Fibroblast of skin of right quadriceps (primary cell): ENCODE measurements at places on chromosomes 3 and 15.
A peak's percentile ranks its signal among the peaks of the same experiment; 100 is the strongest.

- DNase-seq: no peak
Measured at GRCh38 chr15:85652457-85652856, 142.3 kb downstream of the KLHL25 start.

GRCh38 chr15:75666823-75667501 is 19.2 kb downstream of the SNX33 start:
- peak; percentile 99 for DNase-seq

DNA sequence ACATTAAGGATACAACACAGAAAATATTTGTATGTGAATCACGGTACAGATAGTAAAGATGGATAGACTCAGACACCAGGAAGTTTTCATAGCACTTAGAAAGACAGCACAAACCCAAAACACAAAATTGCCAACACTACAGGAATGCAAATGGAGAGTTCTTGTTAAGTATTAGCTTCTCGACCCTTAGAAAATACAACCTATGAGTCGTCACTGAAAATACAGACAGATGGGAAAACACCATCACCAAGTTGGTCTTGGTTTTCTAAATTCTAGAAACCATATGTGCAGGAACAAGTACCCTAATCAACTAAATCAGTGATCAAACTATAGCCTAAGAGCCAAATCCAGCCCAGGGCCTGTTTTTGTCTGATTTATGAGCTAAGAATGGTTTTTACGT is 50.7 kb downstream of the PEAK1 start:
- peak; percentile 35 for DNase-seq

DNA sequence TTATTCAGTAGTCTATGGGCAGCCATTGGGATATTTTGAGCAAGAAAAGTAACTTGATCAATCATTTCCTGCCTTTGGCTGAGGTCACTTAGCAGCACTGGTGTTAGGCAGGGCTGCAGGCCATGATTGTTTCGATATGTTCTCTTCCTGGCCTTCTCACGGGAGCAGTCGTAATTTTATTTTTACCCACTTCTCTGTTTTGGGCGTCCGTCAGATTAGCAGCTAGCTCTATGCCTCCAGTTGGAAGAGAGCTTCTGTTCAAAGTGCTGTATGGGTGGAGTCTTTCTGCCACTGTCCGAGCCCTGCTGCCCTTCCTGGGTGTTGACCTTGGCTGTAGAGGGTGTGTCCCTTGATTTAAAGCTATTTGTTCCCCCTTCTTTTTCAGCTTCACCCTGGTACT is 123.4 kb upstream of the ROPN1 start:
- DNase-seq: no peak

- DNase-seq: no peak
Measured at GRCh38 chr3:50591196-50591741, 20.3 kb downstream of the CISH start.

GRCh38 chr15:88804257-88804656 is 1.0 kb downstream of the ACAN start:
- no peak for DNase-seq

GRCh38 chr3:141308588-141309218 is 59.6 kb upstream of the ZBTB38 start:
- peak; percentile 50 for DNase-seq

- DNase-seq: no peak
Measured at GRCh38 chr3:187006864-187007630, 76.7 kb downstream of the ST6GAL1 start.

GRCh38 chr3:47197287-47197686 is 33.4 kb upstream of the SETD2 start:
- no peak for DNase-seq

- DNase-seq: peak; percentile 28
Measured at GRCh38 chr3:126959921-126960603, 22.9 kb upstream of the PLXNA1 start.

- no peak for DNase-seq
Measured at GRCh38 chr3:174792864-174793263, 66.3 kb upstream of the NAALADL2 start.

DNA sequence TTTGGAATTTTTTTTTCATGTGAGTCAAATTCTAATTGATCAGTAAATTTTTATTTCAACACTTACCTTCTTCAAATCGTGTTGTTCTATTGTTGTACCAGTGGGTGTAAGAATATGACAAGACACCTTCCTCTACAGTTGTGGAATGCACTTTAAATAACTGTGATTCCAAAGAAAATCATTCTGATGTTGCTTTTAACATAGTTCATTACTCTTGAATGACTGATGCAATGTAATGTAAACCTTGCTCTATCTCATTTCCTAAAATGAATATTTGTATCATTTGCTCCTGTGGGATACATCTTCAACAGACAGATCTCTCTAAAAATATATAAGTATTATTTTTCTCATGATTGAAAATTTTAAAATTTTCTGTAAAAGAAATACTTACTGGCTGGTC is 313.4 kb downstream of the RBMS3 start:
- peak; percentile 60 for DNase-seq

DNA sequence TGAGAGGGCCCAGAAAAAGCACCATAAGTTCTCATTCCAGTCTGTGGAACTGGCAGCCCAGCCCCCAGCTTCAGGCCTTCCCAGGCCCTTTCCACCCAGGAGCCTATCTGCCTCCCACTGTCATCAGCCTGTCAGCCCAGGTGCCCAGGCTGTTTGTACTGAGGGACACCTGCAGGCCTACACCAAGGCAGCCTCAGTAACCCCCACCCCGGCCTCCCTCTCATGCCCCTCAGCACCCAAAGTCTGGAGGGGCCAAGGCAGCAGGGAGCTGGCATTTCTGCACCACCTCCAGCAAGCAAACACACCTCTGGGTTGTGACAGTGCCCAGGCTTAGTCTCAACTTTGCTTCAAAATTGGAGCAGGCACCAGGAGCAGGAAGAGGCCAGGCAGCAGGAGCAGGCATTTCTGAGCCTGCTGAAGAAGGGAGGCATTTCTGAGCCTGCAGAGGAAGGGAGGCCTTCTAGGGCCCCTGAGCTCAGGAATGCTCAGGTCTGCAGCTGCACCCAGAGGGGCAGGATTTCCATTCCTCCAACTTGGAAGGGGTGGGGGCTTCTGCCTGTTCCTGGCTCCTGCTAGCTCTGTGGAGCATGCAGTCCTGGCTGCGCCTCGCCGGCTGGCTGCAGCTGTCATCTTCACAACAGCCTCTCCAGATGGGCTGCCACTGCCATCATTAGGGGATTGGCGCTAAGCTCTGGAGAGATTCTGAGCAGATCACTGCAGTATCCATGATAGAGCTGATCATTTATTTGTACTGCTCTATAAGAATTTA is 396.1 kb downstream of the UNC13C start:
- no peak for DNase-seq

- DNase-seq: peak; percentile 53
Measured at GRCh38 chr3:66483006-66483405, 17.8 kb downstream of the LRIG1 start.

DNA sequence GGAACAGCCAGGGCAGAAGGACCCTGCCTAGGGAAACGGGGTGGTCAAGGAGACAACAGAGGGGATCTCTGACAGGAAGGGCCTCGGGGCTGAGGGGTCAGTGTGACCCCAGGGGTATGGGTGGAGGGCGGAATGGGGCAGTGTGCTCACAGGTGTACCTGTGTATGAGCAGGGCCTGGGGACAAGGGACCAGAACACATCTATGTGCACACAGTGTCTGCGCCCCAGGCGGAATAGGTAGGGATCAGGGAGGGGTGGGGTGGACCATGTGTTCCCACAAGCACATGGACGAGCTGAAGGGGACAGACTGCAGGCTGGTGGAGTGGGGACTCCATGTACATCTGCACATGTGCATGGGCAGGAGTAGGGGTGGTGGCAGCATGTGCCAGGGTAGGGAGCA is 5.0 kb upstream of the TLR9 start:
- DNase-seq: no peak

GRCh38 chr15:77225646-77226045 is 154.7 kb upstream of the TSPAN3 start:
- DNase-seq: peak; percentile 24

GRCh38 chr3:47802734-47803479 is at the start of gene DHX30:
DHX30 (plus strand) TSS chr3:47803138; CDS start chr3:47810684, 7,546 bp downstream.
- peak; percentile 81 for DNase-seq

GRCh38 chr3:150346266-150346665 is 61.8 kb upstream of the TSC22D2 start:
- DNase-seq: no peak

- peak; percentile 9 for DNase-seq
Measured at GRCh38 chr3:115595611-115596275, 27.6 kb upstream of the GAP43 start.

GRCh38 chr15:58492661-58493397 is 61.0 kb downstream of the LIPC start:
- no peak for DNase-seq

- DNase-seq: no peak
Measured at GRCh38 chr3:168624892-168625448, 529.2 kb upstream of the GOLIM4 start.

GRCh38 chr3:25511972-25512721 is 84.1 kb downstream of the RARB start:
- DNase-seq: no peak

GRCh38 chr3:16512435-16513140 is 911 bp downstream of the RFTN1 start:
- DNase-seq: peak; percentile 13

GRCh38 chr15:39823634-39824033 is 41.0 kb upstream of the FSIP1 start:
- DNase-seq: no peak

GRCh38 chr3:134092208-134092701 is 62.5 kb upstream of the SLCO2A1 start:
- DNase-seq: no peak

DNA sequence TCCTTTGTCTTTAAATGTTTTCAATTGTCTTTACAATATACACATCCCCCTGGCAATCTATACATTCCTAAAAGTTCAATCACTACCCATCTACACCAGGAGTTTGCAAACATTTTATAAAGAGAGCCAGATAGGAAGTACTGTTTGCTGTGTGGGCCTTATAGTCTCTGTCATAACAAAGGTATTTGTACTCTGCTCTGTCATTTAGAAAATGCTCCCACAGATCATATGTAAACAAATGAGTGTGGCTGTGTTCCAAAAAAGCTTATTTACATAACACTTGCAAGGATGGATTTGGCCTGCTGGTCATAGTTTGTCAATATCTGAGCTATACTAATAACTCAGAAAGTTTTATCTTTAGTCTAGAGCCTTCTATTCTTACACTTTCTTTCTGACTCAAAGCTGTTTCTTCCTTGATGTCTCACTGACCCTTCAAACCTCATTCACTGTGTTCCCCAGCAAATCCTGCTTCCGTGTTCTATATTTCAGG is 511.9 kb downstream of the GBE1 start:
- DNase-seq: peak; percentile 79

- peak; percentile 59 for DNase-seq
Measured at GRCh38 chr3:54853573-54854404, 74.1 kb downstream of the LRTM1 start.

DNA sequence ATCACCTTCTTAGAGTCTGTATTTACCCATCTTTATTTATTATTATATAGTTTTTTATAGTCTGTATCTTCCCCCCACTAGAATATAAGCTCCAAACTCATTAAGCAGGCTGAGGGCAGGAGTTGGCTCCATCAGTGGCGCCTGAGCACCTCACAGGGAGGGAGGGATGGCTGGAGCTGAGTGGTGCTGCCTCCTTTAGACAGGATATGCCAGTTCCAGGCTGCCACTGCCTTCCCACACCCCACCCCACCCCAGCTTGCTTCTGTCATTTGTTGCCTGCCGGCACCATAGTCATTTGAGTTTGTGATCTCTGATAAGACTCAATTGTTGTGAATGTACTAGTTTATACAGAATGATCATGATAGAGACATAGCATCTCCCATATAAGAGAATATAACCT is 85.5 kb downstream of the KLHL25 start:
- DNase-seq: no peak

GRCh38 chr3:53255423-53255774 is 423 bp downstream of the TKT start:
- no peak for DNase-seq

DNA sequence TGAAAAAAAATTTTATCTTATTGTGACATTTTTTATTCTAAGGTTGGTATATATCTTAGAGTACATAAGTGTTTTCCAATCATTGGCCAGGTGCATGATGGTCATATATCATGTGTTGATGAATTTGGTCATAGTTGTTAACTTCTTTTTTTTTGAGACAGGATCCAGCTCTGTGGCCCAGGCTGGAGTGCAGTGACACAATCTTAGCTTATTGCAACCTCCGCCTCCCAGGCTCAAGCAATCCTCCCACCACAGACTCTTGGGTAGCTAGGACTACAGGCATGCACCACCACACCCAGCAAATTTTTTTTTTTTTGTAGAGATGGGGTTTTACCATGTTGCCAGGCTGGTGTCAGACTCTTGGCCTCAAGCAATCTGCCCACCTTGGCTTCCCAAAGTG is 44.0 kb downstream of the PCCB start:
- no peak for DNase-seq

DNA sequence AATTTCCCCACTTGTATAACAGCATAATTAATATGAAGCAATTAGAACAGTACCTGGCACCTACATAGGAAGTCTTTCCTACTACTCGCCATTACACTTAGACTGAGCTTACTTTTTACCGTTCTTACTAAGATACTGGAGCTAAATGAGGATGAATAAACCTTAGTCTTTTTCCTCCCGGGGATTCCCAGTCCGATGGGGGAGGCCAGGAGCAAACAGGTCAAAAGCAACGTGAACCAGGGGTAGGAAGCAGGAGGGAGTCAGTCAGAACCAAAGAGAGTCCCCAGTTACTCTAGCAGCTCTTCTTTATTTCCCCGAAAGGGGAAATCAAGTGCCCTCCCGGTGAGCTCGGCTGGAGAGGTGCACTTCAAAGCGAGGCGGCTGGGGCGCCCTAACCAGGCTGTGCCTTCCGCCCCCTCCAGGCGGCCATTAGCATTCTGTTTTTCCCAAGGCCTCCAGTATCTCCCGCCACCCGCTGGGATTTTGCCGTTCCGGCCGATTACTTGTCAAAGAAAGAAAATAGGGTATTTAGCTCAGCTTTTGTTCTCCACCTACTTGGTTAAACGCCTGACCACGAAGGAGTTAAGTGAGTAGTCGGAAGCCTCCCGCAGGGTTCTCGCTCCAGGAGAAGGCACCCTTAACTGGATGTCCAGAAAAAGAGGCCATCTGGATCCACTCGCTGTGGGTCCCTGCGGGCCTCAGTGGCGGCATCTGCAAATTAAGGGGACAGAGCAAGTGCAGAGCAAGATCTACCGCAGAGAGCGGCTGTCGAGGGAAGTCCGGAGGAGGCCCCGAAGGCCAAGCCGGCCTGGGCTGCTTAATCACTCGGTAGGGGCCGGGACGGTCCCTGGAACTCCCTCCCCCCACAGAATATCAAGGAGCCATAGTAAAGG is 6.3 kb upstream of the EOMES start:
- DNase-seq: no peak

- DNase-seq: peak; percentile 53
Measured at GRCh38 chr15:48636511-48636910, 9.0 kb downstream of the FBN1 start.

DNA sequence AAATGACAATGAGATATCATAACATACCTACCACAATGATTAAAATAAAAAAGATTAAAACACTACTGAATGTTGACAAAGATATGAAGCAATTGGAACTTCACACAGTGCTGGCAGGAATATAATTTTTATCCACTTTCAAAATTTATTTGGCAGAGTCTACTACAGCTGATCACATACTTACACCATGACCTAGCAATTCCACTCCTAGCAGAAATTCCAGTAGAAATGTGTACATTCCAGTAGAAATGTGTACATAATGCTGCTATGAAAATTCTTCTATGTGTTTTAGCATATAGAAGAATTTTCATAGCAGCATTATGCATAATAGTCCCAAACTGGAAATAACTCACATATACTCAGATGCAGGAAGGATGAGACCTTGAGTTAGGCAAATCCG is 43.5 kb downstream of the IFT57 start:
- peak; percentile 73 for DNase-seq

- DNase-seq: peak; percentile 49
Measured at GRCh38 chr3:194879991-194880939, 194.6 kb downstream of the FAM43A start.

- DNase-seq: peak; percentile 4
Measured at GRCh38 chr3:107781253-107781652, 258.5 kb downstream of the BBX start.
